M059J (cell line): ENCODE measurements at places on chromosomes 12 and 14. TPM values are rescaled to one million over a fixed set of nuclear protein-coding genes. Genes with fewer than 3 reads are reported as not detected.

GRCh38 chr14:75242546-75243273, 35.9 kb upstream of the FOS start:
- peak; percentile 20 for DNase-seq

DNA sequence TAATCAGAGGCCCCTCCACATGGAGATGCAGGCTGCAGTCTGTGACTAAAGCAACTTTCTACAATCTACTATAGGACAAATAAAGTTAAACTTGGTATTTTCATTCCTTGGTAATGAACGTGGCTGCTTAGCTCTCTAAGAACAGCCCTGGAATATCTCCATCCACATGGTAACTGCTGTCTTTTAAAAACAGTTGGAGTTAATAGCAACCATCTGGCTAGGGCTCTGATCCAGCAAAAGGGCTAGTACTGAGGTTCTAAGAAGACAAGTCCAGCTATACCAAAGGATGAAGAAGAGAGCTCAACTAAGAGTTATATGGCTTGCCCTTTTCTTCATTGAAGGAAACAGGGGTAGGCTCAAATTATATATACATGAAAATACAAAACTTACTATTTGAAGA, 920.1 kb downstream of the FLRT2 start:
- DNase-seq = no peak

GRCh38 chr14:69153152-69153872, 393 bp upstream of the DCAF5 start:
- DNase-seq = peak; percentile 93

CYP27B1 gene
- total RNA-seq = 1.8 and 3.2 TPM in 2 replicates

DNA sequence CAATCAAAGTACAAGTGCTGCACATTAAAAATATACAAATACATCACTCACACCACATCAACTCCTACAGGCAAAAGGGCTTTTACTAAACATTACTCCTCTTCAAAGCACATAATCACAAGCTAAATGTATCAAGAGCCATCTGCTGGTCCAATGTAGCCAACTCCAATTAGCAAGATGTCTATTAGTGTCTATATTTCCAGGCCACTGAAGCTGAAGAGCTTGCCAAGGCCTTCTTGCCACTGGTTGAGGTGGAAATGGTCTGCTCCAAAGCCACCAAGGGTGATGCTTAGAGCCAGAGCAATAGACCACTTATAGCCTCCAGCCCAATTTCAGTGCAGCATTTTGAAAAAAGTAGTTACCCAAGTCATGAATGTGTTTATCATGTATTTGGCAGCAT, 54.4 kb downstream of the RASSF9 start:
- no peak for DNase-seq

TTC7B gene
- 10.6 and 18.0 TPM in 2 replicates for total RNA-seq

DNA sequence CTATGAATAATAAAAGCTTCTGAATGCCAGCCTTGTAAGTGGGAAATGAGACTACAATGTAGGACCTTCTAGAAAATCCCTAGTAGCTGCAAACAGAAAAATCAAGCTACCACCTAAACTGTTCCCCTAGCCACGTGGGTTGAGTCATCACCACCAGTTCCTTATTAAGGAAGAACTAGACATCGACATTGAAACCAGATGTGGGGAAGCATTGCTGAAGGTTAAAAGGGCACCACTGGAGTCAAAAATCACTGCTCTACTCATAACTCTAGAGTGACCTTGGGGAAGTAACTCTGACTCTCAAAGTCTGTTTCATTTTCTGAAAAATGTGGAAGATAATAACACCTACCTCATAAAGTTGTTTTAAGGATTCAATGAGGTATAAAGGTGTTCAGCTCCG, 9.4 kb upstream of the CNIH1 start:
- peak; percentile 16 for DNase-seq

GRCh38 chr12:60279221-60279620, 683.4 kb downstream of the SLC16A7 start:
- peak; percentile 48 for DNase-seq

GPR137C gene
- 4.4 TPM in 2 replicates for total RNA-seq
